ENCODE measurements at places on chromosomes 1 and 21.

DNA sequence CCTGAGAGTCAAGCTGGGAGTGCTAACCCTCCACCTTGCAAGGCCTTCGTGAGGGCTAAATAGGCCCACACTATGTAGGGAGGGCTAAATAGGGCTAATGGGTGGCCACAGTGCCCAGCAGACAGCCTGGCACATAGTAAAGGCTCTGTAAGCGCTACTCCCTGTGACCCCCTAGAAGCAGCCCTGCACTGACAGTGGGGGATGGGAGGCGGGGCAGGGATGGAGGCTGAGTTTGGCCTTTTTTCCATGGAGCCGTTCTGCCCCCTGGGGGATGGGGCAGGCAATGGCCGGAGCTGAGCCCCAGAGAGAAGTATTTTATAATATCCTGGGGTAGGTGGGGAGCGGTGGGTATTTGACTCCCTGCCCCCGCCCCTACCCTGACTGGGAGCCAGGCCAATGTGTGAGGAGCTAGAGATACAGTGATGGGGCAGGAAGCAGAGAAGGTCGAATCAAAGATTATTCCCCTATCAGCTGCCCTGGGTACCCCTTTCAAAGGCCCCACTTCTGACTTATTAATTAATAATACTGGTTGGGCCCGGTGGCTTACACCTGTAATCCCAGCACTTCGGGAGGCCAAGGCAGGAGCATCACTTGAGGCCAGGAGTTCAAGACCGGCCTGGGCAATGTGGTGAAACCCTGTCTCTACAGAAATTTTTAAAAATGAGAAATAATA is 42.3 kb downstream of the LACTBL1 start:
- DNase-seq: peak; percentile 38

GRCh38 chr1:201207046-201207445 is 16.4 kb downstream of the IGFN1 start:
- no peak for DNase-seq

- no peak for DNase-seq
Observed at GRCh38 chr1:185074307-185074706, 28.9 kb downstream of the RNF2 start.

GRCh38 chr1:89001510-89001909 is 9.1 kb upstream of the KYAT3 start:
- DNase-seq: no peak

DNA sequence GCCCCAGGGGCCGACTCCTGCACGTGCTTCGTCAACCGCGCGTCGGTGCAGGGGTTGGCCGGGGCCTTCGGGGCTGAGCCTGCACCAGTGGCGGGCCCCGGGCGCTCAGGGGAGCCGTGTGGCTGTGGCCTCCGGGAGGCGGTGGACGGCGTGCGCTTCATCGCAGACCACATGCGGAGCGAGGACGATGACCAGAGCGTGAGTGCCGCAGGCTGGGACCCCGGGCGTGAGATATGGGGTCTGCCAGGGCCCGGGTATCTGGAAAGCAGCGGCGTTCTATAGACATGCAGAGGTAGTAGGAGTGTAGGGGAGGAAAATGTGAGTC is 4.3 kb downstream of the CHRNB2 start:
- DNase-seq: no peak

DNA sequence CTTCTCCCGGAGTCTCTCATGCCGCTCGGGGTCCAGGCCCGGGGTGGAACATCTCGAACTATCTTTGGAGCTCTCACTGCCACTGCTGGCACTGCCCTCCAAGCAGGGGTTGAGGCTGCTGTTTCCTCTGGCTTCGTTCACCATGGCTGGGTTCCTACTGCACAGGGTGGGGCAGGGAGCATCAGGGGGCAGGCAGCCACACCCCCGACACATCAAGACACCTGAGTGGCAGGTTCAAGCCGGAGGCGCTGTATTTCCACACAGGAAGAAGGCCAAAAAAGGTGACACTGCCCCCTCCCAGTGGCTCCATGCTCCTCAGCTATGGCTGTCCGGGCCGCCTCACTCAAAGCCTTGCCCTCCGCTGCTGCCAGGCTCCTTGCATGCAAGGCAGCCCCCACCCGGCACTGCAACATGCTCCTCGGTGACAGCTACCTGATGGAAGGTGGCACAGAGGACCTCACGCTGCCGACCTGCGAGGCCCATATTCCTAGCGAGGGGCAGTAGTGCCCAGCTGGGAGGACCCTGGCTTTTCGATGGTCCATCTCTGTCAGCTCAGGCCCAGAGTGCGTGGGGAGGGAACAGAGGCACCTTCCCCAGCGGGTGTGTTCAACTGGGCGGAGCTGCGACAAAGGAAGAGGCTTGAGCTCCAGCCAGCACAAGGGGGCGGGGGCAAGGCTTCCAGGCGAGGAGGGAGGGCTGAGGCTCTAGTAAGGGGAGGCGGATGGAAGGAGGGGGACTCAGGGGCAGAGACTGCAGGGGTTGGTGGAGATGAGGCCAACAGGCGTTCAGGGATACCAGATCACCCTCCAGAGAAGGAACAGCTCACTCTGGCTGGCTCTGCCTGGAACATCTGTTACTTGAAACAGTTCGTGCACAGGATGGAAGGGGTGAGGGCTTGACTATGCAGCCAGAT is 2.5 kb downstream of the MTHFR start:
- peak; percentile 99 for DNase-seq

DNA sequence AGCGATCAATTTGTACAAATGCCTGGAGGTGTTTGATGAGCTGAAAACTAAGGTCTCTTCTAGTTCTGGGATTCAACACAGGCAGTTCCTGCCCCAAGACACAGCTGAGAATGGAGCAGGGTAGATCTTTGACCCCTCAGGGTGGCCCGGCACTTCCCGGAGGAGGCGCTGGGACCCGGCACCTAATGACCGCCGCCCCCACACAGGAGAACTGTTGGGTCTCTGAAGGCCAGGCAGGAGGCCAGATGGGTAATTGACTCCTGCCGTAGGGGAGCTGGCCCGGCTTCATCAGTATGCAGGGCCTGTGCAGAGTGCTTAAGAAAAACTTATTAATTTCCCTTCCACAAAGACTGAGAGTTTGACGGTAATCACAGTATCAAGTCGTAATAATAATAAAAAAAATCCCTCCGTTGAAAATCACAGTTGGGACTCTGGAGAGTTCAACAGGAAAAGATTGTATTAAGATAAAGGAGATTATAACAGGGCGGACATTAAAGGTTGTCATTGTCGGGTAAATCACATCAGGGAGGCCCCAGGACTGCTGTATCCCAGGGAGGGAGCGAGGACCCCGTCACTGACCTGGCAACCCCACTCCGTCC is 51.7 kb downstream of the UBIAD1 start:
- no peak for DNase-seq

GRCh38 chr1:206693029-206693428 is 8.3 kb downstream of the MAPKAPK2 start:
- peak; percentile 42 for DNase-seq

GRCh38 chr21:43645976-43646375 is 13.3 kb downstream of the HSF2BP start:
- no peak for DNase-seq

GRCh38 chr1:20115479-20115878 is 3.9 kb downstream of the PLA2G2D start:
- DNase-seq: no peak

DNA sequence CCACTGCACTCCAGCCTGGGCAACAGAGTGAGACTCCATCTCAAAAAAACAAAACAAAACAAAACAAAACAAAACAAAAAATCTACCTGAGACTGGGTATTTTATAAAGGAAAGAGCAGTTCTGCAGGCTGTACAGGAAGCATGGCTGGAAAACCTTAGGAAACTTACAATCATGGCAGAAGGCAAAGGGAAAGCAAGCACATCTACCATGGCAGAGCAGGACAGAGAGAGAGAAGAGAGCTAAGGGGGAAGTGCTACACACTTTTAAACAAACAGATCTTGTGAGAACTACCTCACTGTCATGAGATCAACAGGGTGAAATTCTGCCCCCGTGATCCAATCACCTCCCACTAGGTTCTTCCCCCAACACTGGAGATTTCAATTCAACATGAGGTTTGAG is 198.3 kb upstream of the SAMSN1 start:
- DNase-seq: no peak

- no peak for DNase-seq
Observed at GRCh38 chr1:223785808-223786207, 59.9 kb downstream of the TP53BP2 start.

- DNase-seq: no peak
Observed at GRCh38 chr1:25198663-25199252, 33.5 kb downstream of the SYF2 start.

DNA sequence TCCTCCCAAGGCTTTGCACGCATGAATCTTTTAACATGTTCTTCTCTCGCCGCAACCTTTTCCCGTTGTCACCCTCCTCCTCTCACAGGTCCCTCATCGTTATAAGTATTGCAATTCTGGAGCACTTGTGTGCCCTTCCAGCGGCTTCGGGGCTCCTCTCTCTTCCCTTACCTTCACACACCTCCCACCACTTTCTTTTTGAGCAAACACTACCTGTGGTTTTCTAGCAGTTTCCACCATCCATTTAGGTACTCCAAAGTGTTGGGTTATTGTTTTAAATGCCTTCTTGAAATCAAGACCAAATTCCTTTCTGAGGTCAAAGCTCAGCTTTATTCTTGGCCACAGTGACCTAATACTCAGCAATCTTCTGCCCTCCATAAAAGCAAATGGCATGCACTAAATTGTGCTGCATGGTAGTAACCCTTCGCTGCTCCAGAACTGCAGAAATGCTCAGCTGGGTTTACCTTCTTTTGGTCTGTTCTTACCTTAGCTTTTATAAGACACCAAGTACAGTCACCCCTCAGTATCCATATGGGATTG is 472.4 kb downstream of the SETD4 start:
- no peak for DNase-seq

GRCh38 chr1:182641561-182641960 is 37.4 kb upstream of the RGS16 start:
- DNase-seq: no peak

- no peak for DNase-seq
Observed at GRCh38 chr1:245999697-246000637, 507.1 kb downstream of the SMYD3 start.

GRCh38 chr1:2195785-2196184 is 1.2 kb upstream of the FAAP20 start:
- no peak for DNase-seq

GRCh38 chr1:65881067-65881594 is 88.4 kb downstream of the PDE4B start:
- DNase-seq: no peak

GRCh38 chr1:7584157-7584556 is 186.9 kb upstream of the VAMP3 start:
- no peak for DNase-seq

DNA sequence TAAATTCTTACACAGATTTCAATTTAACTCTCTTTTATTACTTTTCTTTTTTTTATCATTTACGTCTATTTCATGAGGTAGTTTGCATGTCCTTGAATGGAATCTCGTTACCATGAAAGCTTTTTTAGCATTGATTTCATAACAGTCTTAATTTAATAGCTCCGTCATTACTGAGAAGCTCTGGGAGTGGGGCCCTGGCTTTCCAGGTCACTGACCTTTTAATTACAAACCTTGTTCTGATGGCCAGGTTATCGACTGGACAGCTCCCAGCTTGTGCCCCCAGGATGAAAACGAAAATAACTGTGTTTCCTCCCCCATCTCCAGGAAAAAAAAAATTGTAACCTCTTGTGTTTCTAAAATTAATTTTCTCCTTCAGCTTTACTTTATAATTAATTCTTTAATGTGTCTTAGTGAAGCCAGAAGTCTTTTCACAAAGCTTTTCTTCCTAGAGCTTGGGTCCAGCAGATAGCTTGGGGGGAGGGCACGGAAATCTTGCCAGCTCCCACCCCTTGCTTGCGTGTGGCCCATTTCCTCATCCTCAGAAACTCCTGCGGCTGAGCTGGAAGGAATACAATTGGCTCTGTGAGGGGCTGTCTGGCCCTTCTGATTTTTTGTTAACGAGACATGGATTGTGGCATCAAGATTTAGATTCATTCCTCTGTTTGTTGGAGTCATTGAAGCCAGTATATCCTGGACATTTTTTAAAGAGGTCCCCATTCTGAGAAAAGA is 65.7 kb downstream of the PEX14 start:
- peak; percentile 50 for DNase-seq

DNA sequence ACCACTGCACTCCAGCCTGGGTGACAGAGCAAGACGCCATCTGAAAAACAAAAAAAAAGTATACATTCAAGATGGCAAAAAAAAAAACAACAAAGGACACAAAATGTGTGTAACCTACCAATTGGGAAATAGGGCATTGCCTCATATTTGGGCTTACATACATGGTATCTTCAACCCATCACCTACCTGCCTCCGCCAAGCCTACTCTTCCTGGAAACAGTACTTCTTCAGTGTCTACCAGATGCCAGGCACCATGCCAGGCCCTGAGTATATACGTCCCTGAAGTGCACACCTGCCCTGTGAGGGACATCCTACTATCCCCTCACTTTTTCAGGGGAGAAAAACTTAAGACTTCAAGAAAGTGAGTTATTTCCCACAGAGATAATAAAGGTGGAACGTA is 160.2 kb downstream of the TOMM20 start:
- no peak for DNase-seq

DNA sequence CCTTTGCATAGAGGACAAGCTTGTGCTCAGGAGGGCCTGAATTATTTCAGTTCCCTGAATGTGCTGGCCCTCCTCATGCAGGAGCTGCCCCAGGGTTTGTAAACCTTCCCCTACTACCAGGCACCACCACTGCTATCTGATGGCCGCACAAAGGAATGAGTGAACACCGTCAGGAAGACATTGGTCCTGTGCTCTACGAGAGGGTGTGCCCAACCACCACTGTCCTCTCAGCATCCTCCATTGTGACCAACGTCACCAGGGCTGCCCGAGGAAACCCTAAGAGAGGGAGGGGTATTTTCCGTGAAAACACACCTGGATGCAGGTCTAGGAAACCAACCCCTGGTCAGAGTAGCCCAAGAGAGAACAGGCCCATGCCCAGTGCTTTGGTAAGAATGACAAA is 657.5 kb downstream of the KIF26B start:
- DNase-seq: no peak

DNA sequence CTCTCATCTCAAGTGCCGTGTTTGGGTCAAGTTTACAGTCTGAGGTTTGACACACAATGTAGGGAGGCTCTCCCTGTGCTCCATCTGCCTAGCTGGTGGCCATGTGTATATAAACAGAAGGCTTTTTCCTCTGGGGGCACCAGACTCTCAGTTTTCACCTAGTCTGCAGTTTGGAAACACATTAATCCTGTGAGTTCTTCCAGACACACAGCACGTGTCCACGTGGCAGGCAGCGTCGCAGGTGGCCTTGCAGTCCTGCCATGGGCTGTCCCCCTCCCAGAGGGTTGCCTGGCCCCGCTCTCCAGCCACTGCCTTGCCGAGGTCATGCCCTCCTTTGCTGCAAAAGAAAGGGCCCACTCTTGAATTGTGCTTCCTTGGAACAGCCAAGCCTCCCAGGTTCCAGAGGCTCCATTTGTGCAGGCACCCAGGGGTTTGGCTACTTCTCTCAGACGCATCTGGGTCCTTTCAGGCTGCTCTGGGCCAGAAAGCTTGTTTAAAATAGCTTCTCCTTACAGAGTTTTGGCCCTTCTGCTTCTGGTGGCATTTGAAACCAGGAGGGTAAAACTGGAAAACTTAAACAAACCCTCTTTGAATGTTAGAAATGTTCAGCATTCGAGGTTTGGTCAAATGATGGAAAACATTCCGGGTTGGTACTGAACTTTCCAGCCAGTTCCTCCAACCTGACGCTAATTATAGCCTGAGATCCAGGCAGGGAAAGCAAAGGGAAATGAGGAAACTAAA is 4.4 kb upstream of the RUNX1 start:
- DNase-seq: peak; percentile 31
